ENCODE measurements at places on chromosomes 5 and 9. TPM values are rescaled to one million over a fixed set of nuclear protein-coding genes. Genes with fewer than 3 reads are reported as not detected.

PAEP gene
- not detected for total RNA-seq

GRCh38 chr9:98502976-98503325 is 205.8 kb downstream of the GABBR2 start:
- peak; percentile 56 for DNase-seq
- H3K27me3 ChIP-seq: no peaks in the 10 kb centered on the region
- H3K36me3 ChIP-seq: no peaks in the 10 kb centered on the region
- H3K27ac ChIP-seq: peak overlapping the region; percentile 53

- H3K27me3 ChIP-seq: no peaks in the 10 kb centered on the region
- H3K36me3 ChIP-seq: no peaks in the 10 kb centered on the region
- H3K4me1 ChIP-seq: no peaks in the 10 kb centered on the region
- no peak overlapping the region for H3K4me3 ChIP-seq
Measured at GRCh38 chr9:95834281-95834907, 41.1 kb upstream of the ERCC6L2 start.

DNA sequence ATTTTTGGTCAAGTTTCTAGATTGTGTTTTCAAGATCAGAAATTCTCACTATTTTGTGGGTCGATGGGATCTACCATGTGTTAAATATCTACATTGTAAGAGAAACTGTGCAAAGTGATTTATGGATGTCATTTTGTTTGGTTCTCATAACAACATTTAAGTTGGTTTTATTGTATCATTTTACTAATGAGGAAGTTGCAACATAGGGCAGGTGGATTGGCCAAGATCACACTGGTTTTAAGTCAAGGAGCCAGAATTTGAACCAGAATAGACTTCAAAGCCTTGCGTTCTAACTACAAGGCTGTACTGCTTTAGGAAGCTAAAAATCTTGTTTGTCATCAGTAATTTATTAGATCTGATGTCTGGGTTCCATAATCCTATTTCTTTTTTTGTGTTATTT is 23.4 kb downstream of the SH3TC2 start:
- no peaks in the 10 kb centered on the region for H3K27me3 ChIP-seq
- peaks cover 2% of the 10 kb centered on the region for H3K4me1 ChIP-seq
- no peak overlapping the region for H3K27ac ChIP-seq
- H3K4me3 ChIP-seq: no peak overlapping the region

DNA sequence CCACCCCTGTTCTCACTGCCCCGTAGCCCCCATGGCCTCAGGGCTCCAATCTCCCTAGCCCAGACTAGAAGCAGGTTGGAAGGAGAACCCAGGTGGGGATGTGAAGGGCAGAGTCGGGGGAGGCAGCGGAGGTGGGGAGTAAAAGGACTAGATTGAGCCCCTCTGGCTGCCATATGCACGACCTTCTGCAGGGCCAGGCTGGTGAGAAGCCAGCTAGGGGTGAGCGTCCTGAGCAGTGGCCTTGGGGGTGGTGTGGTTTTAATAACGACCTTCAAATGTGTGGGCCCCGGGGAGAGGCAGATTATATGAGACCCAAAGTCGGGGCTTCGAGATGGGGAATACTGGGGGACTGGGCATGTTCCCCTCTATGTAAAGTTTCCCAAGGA is 139.5 kb downstream of the C9orf50 start:
- no peak for DNase-seq
- H3K27me3 ChIP-seq: no peaks in the 10 kb centered on the region
- H3K4me3 ChIP-seq: no peak overlapping the region
- H3K27ac ChIP-seq: peak overlapping the region; percentile 91
- peaks cover 40% of the 10 kb centered on the region for H3K4me1 ChIP-seq
- H3K36me3 ChIP-seq: no peaks in the 10 kb centered on the region

GRCh38 chr9:120912958-120913646 is 13.5 kb downstream of the TRAF1 start:
- no peaks in the 10 kb centered on the region for H3K36me3 ChIP-seq
- H3K4me1 ChIP-seq: peaks cover 6% of the 10 kb centered on the region
- H3K4me3 ChIP-seq: no peak overlapping the region
- H3K27ac ChIP-seq: no peak overlapping the region
- no peak for DNase-seq
- no peaks in the 10 kb centered on the region for H3K27me3 ChIP-seq

ZDHHC11B gene
- under 0.01 TPM for total RNA-seq

DNA sequence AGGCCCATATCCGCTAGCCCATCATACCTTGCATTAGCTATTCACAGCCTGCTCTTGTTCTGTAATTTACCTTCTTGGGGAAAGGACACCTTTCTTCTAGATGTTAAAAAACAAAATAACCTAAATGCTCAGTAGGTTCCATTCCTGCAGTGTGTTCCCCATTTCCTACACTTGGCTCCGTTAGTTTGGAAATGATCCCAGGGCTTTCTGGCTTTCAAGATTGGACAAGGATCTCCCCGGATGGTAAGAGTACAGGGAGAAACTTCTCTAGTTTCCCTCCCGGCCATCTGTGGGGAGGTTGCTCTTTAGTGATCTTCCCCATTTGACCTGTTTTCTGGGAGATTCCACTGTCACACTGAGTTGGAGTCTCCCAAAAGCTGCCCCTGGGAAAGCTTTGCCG is 27.3 kb upstream of the STC2 start:
- no peak overlapping the region for H3K4me3 ChIP-seq
- H3K27me3 ChIP-seq: peaks cover 2% of the 10 kb centered on the region
- H3K4me1 ChIP-seq: no peaks in the 10 kb centered on the region
- H3K27ac ChIP-seq: no peak overlapping the region
- H3K36me3 ChIP-seq: no peaks in the 10 kb centered on the region
